Stimulated activated CD8-positive, alpha-beta memory T cell treated with anti-CD3 and anti-CD28 coated beads, Interleukin-2, amount 100 ng/mL, for 1 hour (primary cell): ENCODE measurements at places on chromosomes 7 and 10.

- no peak for DNase-seq
These were observed 215.8 kb downstream of the ZMYND11 start for GRCh38 chr10:350981-351501.

DNA sequence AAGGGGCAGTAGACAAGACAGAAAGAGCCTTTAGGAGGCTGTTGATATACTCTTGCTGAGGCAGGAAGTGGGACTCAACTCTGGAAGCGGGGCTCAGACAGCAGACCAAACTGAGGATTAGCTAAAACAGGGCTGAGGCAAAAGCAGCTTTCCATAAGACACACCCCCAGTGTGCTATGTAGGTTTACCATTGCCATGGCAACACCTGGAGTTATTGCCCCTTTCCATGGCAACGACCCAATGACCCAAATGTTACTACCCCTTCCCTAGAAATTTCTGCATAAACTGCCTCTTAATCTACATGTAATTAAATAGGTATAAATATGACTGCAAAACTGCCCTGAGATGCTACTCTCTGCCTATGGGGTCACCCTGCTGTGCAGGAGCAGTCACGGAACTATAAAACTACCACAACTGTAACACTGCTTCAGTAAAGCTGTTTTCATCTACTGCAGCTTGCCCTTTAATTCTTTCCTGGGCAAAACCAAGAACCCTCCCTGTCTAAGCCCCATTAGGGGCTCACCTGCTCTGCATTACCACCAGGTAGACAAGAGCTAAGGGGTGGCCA is 348.4 kb upstream of the PODXL start:
- no peak for DNase-seq

GRCh38 chr10:23157691-23158369 is 34.3 kb upstream of the PTF1A start:
- no peak for DNase-seq

- no peak for DNase-seq
These were observed 59.0 kb downstream of the KCNH2 start for GRCh38 chr7:150919160-150919559.

DNA sequence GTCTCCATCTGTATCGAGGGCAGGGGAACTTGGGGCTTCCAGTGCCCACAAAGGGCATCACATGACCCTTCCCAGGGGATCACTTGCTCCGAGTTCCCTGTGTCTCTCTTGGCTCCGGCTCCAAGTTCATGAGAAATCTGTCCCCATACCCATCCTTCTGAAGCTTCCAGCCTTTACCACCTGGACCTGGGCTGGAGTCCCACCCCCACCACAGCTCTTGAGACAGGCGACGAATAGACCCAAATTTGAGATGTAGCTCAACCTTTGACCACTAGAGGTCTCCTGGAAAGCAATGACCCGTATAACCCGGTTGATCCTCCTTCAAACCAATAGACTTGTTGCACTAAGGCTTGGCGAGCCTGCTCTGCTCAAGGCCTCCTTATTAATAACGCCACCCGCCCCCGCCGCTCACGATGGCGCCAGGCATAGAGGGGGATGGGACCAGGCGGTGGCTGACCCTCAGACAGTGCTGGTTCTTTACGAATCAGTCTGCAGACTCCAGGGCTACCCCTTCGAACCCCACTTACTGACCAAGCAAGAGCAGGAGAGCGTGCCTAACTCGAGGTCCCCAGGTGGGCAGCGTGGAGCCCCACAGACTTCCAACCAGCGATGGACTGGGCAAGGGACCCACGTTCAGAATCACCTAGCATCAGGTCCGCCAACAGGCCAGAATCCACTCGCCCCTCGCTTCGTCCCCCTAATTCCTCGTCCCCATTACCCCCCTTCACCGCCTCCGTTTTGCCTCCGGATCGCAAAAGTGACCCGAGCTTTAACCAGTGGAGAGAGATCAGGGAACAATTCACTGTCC is 4.4 kb upstream of the ARID5B start:
- DNase-seq, result no peak

DNA sequence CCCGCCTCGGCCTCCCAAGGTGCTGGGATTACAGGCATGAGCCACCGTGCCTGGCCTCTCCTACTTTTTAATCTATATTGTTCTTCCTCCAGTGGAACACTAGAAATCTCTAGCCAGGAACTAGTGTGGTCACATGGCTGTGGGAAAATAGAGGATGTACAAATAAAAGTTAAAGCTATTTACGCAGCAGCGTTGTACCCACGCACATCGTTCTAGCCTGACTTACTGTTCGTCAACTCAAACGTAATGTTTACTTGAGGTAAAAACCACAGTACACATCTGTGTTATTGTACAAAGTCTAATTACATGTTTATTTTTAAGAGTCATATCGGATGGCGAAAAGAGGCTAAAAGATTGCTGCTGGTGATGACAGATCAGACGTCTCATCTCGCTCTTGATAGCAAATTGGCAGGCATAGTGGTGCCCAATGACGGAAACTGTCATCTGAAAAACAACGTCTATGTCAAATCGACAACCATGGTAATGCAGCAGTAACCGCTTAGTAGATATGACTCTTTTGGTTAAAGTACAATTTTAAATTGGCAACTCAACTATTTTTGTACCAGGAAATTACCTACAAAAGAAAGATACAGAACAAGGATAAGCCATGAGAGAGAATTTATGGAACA is 50.8 kb downstream of the ITGB8 start:
- DNase-seq, result no peak

DNA sequence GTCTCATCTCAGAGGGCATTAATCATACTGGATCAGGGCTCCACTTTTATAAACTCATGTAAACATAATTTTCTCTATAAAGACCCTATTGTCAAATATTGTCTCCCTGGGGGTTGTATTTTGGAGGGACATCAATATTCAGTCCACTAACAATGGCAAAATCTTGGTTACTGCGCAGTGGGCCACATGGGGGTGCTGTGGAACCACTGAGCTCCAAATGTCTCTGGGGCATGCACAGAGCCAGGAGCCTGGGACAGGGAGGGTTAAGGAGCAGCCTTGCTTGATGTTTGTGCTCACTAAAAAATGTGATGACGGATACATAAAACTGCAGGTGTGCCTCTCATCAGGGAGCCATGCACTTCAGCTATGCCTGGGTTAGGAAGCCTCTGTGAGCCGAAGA is 62.1 kb upstream of the PRSS58 start:
- DNase-seq, result no peak

DNA sequence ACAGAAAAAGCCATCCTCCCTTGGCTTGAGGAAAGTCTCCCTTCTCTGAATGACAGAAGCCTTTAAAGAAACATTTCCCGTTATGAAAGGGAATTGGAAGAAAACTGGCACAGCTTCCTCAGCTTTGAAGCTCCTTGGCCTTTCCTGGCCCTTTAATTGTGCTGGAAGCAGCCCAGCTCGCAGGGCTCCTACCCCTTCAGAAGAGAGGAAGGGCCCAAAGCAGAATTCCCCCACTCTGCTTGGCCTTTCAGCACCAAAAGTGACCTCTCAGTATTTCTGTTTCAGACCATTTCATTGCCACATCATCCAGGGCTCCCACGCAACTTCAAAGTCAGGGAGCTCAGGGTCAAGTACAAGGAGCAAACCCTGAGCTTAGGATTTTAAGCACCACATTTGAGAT is 4.2 kb downstream of the AFAP1L2 start:
- DNase-seq, result no peak

- DNase-seq, result no peak
These were observed 337.5 kb upstream of the KCND2 start for GRCh38 chr7:119935418-119936025.

GRCh38 chr7:136585954-136586670 is 282.3 kb upstream of the CHRM2 start:
- no peak for DNase-seq

- DNase-seq, result no peak
These were observed 50.4 kb downstream of the VTI1A start for GRCh38 chr10:112497347-112497950.

- no peak for DNase-seq
These were observed 8.5 kb upstream of the UNCX start for GRCh38 chr7:1224086-1224716.

DNA sequence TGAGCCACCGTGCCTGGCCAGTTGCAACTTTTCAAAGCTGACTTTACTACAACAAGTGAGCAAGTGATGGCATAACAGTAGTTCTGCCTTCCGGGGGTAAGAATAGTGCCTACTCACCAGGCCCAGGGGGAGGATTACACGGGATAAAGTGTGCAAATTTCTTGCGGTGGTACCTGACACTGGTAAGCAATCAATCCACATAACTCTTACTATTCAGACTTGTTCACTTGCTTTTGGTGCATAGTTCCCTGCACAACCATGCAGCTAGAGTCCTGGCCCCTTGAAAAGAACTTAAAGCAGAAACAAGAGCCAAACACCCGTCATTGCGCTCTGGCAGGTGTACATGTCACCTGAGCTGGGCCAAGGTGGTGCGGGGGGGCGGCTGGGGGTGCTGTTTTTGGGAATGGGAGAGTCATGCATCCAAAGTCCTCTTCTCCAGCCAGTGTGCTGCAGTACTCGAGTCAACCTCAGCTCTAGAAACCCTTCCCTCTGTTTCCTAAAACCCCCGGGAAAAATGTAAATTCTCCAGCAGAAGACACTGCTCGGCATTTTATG is 5.4 kb upstream of the COBL start:
- DNase-seq, result no peak

GRCh38 chr10:1643161-1643907 is 94.0 kb downstream of the ADARB2 start:
- DNase-seq, result no peak

GRCh38 chr10:69745698-69746097 is 56.0 kb upstream of the COL13A1 start:
- DNase-seq, result no peak

- no peak for DNase-seq
These were observed 29.4 kb downstream of the CPA1 start for GRCh38 chr7:130409712-130410072.

DNA sequence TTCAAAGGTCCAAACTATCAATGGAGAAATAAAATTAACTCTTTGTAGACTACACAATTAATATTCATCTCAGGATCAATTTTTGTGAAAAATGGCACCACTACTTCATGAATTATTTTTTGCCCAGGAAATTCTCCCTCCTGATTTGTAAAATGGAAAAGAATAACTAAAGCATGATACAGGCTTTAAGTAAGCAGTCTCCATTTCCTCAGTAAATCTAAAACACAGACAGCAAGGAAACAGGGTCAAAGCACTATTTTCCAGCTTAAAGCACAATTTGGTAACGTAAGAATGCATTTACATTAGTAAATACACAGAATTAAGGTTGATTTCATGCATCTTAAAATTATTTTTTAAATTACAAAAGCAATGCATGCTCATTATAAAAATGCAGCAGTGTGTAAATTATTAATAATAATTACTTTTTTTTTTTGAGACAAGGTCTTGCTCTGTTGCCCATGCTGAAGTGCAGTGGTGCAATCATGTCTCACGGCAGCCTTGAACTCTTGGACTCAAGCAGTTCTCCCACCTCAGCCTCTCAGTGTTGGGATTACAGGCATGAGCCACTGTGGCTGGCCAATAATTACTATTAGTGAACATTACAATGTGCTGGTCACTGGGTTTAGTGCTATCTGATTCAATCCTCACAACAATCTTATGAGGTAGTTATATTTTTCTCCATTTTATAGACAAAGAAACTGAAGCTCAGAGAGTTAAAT is 26.1 kb upstream of the VCL start:
- no peak for DNase-seq

DNA sequence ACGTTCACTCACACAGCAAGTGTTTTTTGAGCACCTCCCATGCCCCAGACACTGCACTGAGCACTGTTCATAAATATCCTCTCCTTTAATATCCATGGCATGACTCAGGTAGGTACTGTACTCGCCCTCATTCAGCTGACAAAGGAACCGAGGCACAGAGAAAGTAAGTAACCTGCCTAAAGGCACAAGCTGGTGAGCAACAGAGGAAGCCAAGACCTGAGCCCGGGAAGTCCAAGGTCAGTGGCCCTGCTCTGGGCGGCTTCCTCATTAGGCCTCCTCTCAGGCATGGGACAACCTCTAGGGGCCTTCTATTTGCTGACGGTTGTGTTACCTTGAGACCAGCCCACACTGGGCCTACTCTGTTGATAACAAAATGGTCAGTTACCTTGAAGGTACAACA is 45.1 kb upstream of the EZH2 start:
- DNase-seq, result no peak

- no peak for DNase-seq
These were observed 39.9 kb upstream of the TMEM229A start for GRCh38 chr7:124072603-124073309.

DNA sequence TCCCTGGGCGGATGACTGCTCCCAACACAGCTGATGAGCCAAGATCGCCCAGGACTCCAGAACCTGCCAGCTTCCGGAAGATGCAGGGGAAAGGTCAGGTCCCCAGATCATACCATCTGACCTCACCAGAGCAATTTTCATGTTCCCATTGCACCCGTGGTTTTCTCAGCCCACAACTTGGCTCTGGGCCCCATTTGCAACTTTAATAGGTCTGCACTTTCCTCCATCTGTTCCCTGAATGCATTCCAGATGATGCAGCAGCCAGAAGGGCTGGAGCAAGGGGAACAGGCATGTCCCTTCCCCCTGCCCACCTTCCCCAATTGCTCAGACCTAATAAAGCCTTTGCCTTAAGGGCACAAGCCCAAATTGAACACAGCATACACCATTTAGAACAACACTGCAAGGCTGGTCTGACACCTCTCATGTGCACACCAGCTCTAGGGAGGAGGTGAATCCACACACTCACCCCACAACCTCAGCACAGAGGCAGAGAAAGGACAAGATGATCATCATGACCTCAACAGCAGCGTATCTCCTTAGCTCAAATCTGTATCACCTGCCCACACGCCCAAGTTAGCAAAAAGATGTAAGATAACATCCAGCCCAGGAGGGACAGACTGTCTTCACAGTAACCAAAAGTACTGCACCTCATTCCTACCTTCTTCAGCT is 87.5 kb downstream of the PLXNA4 start:
- DNase-seq, result no peak

DNA sequence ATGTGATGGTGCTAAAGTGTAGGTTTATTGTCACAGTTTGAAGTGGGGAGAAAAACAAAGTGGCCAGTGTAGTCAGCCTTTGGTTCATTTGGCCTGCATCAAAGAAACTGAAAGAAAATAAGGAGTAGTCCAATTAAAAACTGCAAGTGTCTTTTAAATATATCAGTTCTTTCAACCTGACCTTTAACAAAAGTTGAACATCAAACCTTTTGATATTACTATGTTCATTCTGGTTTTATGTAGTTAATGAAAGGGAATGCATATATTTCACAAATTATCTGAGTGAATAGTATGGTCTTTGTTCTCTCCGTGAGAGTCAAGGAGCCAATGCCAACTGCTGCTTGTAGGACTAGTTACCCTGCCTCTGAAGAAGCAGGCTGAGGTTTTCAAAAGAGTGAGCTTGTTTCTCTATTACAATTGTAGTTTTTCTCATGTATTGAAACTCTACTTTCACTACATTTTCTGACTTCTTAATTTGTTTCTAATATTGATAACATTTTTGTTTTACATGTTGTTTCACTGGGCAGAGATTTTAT is 1160.8 kb upstream of the LRRTM3 start:
- no peak for DNase-seq

GRCh38 chr7:91436655-91437054 is 172.4 kb downstream of the FZD1 start:
- no peak for DNase-seq
